Stomach (tissue), 19 donors: ENCODE measurements at places on chromosomes 6 and 20. TPM values are rescaled to one million over a fixed set of nuclear protein-coding genes. Genes with fewer than 3 reads are reported as not detected.

GATA5 gene
- total RNA-seq, result not detected

CDC5L gene
- total RNA-seq, result 9.9 TPM

HNF4A gene
- 33.5 TPM for total RNA-seq

- no peaks in the 10 kb centered on the region for H3K4me1 ChIP-seq
- H3K36me3 ChIP-seq, result no peaks in the 10 kb centered on the region
- no peaks in the 10 kb centered on the region for H3K27me3 ChIP-seq
- no peak overlapping the region for H3K27ac ChIP-seq
- no peak overlapping the region for H3K4me3 ChIP-seq
Observed at GRCh38 chr6:110581679-110582078, 105.3 kb upstream of the SLC22A16 start.

DNA sequence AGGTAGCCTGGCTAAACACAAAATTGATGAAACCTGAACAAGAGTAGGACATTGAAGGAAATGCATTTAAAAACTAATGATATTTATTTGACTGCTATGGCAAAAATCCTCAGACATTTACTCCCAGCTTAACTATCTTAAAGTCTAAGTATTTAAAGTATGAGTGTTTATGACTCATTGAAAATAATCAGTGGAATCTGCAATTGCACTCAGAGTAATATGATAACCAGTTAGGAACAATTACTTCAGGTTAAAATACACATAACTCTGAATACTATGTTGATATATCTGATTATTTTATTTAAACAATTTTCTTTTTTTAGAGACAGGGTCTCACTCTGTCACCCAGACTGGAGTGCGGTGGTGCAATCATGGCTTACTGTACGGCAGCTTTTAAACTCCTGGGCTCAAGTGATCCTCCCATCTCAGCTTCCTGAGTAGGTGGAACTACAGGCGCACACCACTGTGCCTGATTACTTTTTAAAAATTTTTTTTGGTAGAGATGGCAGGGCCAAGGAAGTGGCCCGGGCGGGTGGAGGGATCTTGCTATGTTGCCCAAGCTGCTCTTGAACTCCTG, 43.9 kb downstream of the FILIP1 start:
- H3K4me3 ChIP-seq, result no peak overlapping the region
- no peaks in the 10 kb centered on the region for H3K27me3 ChIP-seq
- H3K4me1 ChIP-seq, result no peaks in the 10 kb centered on the region
- H3K36me3 ChIP-seq, result no peaks in the 10 kb centered on the region

- H3K27me3 ChIP-seq, result no peaks in the 10 kb centered on the region
- H3K36me3 ChIP-seq, result no peaks in the 10 kb centered on the region
Observed at GRCh38 chr6:14511061-14511586, 393.6 kb downstream of the CD83 start.

GRCh38 chr6:85561750-85562357, 31.8 kb downstream of the SNX14 start:
- H3K27me3 ChIP-seq, result no peaks in the 10 kb centered on the region
- H3K27ac ChIP-seq, result no peak overlapping the region
- H3K36me3 ChIP-seq, result no peaks in the 10 kb centered on the region
- H3K4me3 ChIP-seq, result no peak overlapping the region

- no peak overlapping the region for H3K27ac ChIP-seq
- H3K27me3 ChIP-seq, result no peaks in the 10 kb centered on the region
- no peaks in the 10 kb centered on the region for H3K4me1 ChIP-seq
- no peak overlapping the region for H3K4me3 ChIP-seq
- no peak for DNase-seq
- H3K36me3 ChIP-seq, result no peaks in the 10 kb centered on the region
Observed at GRCh38 chr6:72504406-72504805, 117.5 kb upstream of the KCNQ5 start.

- no peaks in the 10 kb centered on the region for H3K4me1 ChIP-seq
- no peak overlapping the region for H3K4me3 ChIP-seq
- no peak overlapping the region for H3K27ac ChIP-seq
- no peaks in the 10 kb centered on the region for H3K36me3 ChIP-seq
- no peaks in the 10 kb centered on the region for H3K27me3 ChIP-seq
Observed at GRCh38 chr20:4637081-4637797, 84.5 kb upstream of the PRND start.

DNA sequence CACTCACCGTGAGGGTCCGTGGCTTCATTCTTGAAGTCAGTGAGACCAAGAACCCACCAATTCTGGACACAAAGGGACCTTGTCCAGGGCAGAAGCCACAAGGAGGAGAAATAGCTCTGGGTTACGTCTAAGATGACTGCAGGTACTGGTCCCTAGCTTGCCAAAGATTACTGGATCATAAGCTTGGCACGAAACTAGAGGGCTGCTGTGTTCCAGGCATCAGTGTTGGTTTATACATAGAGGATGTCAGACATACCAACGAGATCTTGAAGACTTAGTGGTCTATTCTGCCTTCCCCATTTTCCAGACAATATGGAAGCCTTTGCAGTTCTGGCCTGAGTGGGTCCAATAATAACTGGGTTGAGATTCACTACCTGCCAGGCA, 175.7 kb downstream of the TBX18 start:
- no peaks in the 10 kb centered on the region for H3K4me1 ChIP-seq
- DNase-seq, result no peak
- H3K36me3 ChIP-seq, result no peaks in the 10 kb centered on the region
- no peak overlapping the region for H3K4me3 ChIP-seq
- H3K27ac ChIP-seq, result no peak overlapping the region

GRCh38 chr6:37822851-37823682, 3.5 kb downstream of the ZFAND3 start:
- H3K27ac ChIP-seq, result peak overlapping the region; percentile 61
- H3K36me3 ChIP-seq, result no peaks in the 10 kb centered on the region
- H3K27me3 ChIP-seq, result no peaks in the 10 kb centered on the region

DNA sequence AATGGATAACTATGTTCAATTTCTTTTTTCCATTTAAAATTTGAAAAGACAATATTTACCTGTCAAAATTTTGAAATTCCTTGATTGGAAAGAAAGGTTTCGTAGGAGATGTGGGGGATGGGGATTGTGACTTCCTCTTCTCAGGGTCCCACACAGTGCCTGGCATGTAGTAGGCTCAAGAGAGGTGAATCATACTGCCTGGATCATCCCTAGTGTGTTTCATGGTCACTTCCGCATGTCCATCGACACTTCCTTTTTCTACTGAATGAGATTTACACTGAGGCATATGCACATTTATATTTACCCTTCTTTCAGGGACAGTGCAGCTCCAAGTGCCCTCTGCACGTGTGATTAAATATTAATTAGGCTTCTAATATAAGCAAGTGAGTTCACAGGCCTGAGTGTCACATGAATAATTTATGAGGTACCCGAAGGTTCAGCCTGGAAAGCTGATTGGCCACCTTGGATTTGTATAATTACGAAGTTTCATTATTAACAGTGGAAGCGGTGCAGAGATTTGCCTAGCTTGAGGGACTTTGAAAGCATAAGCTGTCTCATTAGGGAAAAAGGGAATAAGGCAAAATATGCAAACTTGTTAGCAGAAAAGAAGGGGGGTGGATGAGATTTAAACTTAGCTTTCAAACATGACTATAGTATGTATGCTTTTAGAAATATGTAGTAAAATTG, 177.5 kb upstream of the MMS22L start:
- no peaks in the 10 kb centered on the region for H3K36me3 ChIP-seq
- no peaks in the 10 kb centered on the region for H3K4me1 ChIP-seq
- DNase-seq, result no peak
- no peaks in the 10 kb centered on the region for H3K27me3 ChIP-seq
- H3K4me3 ChIP-seq, result no peak overlapping the region

GRCh38 chr6:63527658-63528514, 44.4 kb upstream of the LOC128125822 start:
- no peaks in the 10 kb centered on the region for H3K36me3 ChIP-seq
- H3K4me1 ChIP-seq, result peaks cover 22% of the 10 kb centered on the region
- peak overlapping the region; percentile 37 for H3K27ac ChIP-seq
- no peak overlapping the region for H3K4me3 ChIP-seq

DNA sequence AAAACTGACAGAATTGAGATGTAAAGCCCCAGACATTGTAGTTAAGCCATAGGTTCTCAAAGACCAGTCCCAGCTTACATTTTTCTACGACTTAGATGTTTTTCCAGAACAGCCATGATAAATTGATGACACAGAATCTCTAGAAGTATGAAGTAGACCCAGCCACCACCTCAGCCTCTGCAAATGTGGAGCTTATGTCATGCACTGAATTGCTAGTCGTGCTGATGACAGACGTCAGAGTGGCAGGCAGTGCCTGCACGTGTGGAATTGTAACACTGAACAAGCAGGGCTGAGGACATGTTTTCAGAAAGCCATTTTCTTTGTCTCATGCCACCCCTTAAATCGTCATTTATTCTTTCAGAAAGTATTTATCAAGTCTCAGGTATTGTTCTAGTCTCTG, 72.4 kb upstream of the TMEM181 start:
- H3K36me3 ChIP-seq, result peaks cover 29% of the 10 kb centered on the region
- H3K4me1 ChIP-seq, result no peaks in the 10 kb centered on the region
- H3K27ac ChIP-seq, result no peak overlapping the region
- no peak for DNase-seq
- H3K4me3 ChIP-seq, result no peak overlapping the region

- H3K27me3 ChIP-seq, result no peaks in the 10 kb centered on the region
- DNase-seq, result no peak
- no peaks in the 10 kb centered on the region for H3K36me3 ChIP-seq
- no peak overlapping the region for H3K4me3 ChIP-seq
- H3K4me1 ChIP-seq, result peaks cover 18% of the 10 kb centered on the region
Observed at GRCh38 chr6:42774201-42774600, 7.7 kb upstream of the BICRAL start.

DNA sequence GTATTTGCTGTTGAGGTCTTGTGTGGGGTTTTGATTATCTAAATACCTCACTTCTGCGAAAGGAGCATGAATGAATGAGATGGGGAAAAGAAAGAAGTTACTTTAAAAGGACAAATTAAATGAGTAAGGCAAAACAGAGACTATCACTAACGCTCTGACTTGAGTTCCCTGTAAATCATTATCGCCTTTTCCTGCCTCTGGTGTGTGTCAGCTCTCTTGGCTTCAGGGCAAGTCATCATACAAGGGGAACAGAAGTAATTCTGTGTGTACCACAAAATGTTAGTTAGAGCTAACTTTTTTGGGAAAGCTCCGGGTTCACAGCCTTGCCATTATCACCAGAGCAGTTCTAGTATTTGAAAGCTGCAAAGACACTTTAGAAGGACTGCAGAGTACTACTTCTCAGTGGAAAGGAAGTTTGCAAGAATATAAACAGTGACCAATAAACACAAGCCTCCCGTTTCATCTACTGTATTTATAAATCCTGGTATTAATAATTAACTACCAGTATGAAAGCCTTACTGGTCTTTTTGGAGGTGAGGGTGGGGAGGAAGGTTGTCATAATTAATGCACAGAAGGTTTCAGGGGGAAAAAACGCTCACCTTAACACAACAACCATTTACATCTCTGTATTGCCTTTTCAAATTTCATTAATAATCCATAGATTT, 1.2 kb downstream of the DZANK1 start:
- DNase-seq, result peak; percentile 7
- H3K4me3 ChIP-seq, result no peak overlapping the region
- H3K36me3 ChIP-seq, result peaks cover 12% of the 10 kb centered on the region
- peaks cover 27% of the 10 kb centered on the region for H3K4me1 ChIP-seq
- no peak overlapping the region for H3K27ac ChIP-seq

GRCh38 chr6:37940074-37940847, 120.7 kb downstream of the ZFAND3 start:
- H3K27me3 ChIP-seq, result no peaks in the 10 kb centered on the region
- no peak overlapping the region for H3K27ac ChIP-seq
- H3K4me3 ChIP-seq, result no peak overlapping the region
- H3K36me3 ChIP-seq, result no peaks in the 10 kb centered on the region
- H3K4me1 ChIP-seq, result peaks cover 71% of the 10 kb centered on the region
- peak; percentile 62 for DNase-seq
